Spinal cord (tissue), 10 donors: ENCODE measurements at places on chromosomes 1 and 21. TPM values are rescaled to one million over a fixed set of nuclear protein-coding genes. Genes with fewer than 3 reads are reported as not detected.
A peak's percentile ranks its signal among the peaks of the same experiment; 100 is the strongest.

DNA sequence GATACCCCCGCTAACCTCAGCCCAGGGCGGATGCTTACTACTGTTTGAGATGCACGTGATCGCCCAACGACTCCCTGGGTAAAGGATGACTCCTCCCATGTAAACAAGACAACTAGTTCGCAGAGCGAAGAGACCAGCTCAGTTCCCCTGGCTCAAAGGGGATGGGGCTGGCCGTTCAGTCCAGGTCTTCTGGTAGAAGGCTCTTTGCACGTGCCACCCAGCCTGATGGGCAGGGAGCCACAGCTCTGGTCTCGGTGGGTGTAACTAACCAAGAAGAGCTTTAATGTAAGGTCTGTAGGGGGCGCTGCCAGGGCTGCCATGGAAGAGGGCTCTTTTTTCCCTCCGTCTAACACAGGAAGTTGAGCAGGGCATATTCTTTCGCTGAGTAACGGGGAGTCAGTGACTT, 49.4 kb upstream of the PARP1 start:
- no peaks in the 10 kb centered on the region for H3K27me3 ChIP-seq
- H3K27ac ChIP-seq = no peak overlapping the region
- no peak for DNase-seq

GRCh38 chr1:247713753-247714152, 2.7 kb downstream of the OR6F1 start:
- no peak for DNase-seq
- no peaks in the 10 kb centered on the region for H3K27me3 ChIP-seq
- H3K4me3 ChIP-seq = no peak overlapping the region
- H3K36me3 ChIP-seq = no peaks in the 10 kb centered on the region
- no peaks in the 10 kb centered on the region for H3K4me1 ChIP-seq

DNA sequence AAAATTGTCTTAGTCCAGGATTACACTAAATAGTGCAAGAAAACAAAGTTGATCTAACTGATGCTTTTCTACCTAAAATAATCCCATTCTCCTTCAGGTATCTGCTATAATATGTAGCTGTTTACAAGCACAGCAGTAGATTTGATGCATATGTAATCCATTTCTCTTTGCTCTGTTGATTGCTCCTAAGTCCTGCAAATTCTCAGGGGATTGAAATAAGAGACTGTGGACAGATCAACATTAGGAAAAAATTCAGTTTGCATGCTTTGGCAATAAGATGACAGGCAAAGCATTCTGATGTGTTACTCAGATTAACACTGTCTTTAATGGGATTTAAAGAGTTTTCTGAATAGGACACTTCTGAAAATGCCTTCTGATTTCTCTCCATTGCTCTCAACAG, 34.7 kb downstream of the RNF11 start:
- DNase-seq = no peak
- no peaks in the 10 kb centered on the region for H3K27me3 ChIP-seq
- no peak overlapping the region for H3K27ac ChIP-seq
- peaks cover 4% of the 10 kb centered on the region for H3K36me3 ChIP-seq

GRCh38 chr1:28123461-28123961, 35.1 kb upstream of the EYA3 start:
- H3K27ac ChIP-seq = no peak overlapping the region
- H3K27me3 ChIP-seq = peaks cover 2% of the 10 kb centered on the region
- no peak for DNase-seq
- H3K4me3 ChIP-seq = no peak overlapping the region

DNA sequence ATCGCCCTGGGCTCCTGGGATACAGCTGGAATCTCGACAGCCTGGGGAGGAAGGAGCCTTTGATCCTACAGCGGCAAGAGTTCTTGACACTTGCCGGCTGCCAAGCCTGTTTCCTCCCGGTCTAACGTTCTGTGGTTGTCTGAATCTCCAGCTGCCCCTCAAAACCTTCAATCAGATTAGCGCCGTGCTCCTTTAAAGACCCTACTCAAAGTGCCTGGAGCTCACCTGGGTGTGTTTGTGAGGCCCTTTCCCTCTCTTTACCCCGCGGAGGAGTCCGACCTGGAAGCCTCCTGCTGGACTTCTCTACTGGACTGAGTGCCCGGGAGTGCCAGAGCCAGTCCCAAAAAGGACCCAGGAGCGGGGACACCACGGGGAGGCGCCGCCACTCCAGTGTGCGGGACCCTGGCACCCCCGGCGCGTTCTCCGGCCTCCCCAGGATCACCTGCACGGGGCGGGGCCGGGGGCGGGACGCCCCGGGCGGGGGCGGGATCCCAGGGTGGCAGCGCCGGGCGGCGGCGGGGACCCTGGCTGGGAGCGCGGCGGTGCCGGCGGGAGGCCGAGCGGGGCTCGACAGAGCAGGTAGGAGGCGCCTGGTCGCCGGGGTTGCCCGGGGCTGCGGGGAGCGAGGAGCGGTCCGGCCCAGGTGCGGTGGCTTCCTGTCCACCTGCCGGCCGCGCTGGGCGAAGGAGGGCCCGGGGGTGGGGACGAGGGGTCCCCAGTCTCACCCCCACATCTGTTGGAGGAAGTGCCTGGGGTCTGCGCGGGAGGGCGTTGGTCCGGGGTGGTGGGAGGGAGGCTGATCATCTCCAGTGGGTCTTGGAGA, at the start of gene NCMAP:
NCMAP (plus strand) TSS at position 497 of the 823 bp plus-strand sequence. CDS start 39,344 bp downstream, outside the sequence.
- DNase-seq = no peak
- peaks cover 30% of the 10 kb centered on the region for H3K27me3 ChIP-seq
- no peak within 1 kb of the TSS for H3K4me3 ChIP-seq
- H3K36me3 ChIP-seq = no peaks in the 10 kb centered on the region

GRCh38 chr1:208019257-208019656, 108.3 kb upstream of the CD34 start:
- no peak overlapping the region for H3K4me3 ChIP-seq
- H3K27ac ChIP-seq = no peak overlapping the region
- peaks cover 18% of the 10 kb centered on the region for H3K4me1 ChIP-seq

GRCh38 chr21:26365849-26366248, 195.3 kb upstream of the APP start:
- no peak for DNase-seq
- no peak overlapping the region for H3K27ac ChIP-seq
- H3K36me3 ChIP-seq = no peaks in the 10 kb centered on the region
- H3K4me3 ChIP-seq = no peak overlapping the region

DNA sequence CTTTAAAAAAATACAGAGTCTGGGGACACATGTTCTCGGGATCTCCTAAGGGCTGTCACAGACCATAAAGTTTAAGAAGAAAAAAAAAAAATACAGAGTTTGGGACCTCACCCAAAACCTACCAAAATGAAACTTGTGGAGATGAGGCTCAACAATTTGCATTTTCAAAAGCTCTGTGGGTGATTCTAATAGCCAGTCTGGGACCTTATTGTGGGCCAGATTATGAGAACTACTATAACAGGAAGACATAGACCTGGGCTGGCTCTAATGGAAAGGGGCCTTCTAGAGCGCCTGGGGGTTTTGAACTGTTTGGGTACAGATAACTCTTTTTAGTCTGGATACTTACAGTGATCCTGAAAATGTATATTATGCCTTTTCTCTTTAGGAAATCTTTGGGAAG, 69.1 kb downstream of the LAMC1 start:
- no peaks in the 10 kb centered on the region for H3K27me3 ChIP-seq
- H3K4me1 ChIP-seq = peaks cover 3% of the 10 kb centered on the region
- no peak overlapping the region for H3K4me3 ChIP-seq
- no peaks in the 10 kb centered on the region for H3K36me3 ChIP-seq
- peak overlapping the region; percentile 72 for H3K27ac ChIP-seq

- peaks cover 12% of the 10 kb centered on the region for H3K4me1 ChIP-seq
- DNase-seq = no peak
- H3K27ac ChIP-seq = no peak within 1 kb of the TSS
Measured at GRCh38 chr1:47189844-47190508, at the start of gene PDZK1IP1. PDZK1IP1 (minus strand) TSS chr1:47190036; CDS start chr1:47189932, 104 bp downstream.

- H3K4me1 ChIP-seq = no peaks in the 10 kb centered on the region
- no peak overlapping the region for H3K4me3 ChIP-seq
- DNase-seq = no peak
- no peaks in the 10 kb centered on the region for H3K27me3 ChIP-seq
- H3K27ac ChIP-seq = no peak overlapping the region
Measured at GRCh38 chr1:206839857-206840256, 25.6 kb upstream of the IL20 start.

Gene CD247
- total RNA-seq = 1.3 TPM

Gene RCSD1
- 26.2 TPM for total RNA-seq
